ENCODE measurements at places on chromosomes 3 and 15.
A peak's percentile ranks its signal among the peaks of the same experiment; 100 is the strongest.

DNA sequence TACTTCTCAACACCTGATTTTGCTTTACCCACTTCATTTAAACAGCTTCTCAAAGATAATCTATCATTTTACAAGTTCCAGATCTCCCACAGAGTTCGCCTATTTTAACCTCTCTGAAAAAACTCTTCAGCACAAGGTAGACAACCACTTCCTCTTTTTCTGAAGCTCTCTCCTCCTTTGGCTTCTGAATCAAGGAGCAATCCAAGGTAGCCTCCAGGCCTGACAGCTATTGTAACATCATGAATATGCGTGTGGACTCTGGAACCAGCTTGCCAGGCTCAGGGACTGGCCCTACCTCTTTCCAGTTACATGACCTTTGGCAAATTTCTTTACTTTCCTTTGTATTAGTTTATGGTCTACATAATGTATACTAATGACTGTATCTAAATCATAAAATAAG is 405.9 kb upstream of the ZNF385D start:
- DNase-seq = no peak

- no peak for DNase-seq
Measured at GRCh38 chr3:189458528-189458927, 172.7 kb upstream of the TP63 start.

DNA sequence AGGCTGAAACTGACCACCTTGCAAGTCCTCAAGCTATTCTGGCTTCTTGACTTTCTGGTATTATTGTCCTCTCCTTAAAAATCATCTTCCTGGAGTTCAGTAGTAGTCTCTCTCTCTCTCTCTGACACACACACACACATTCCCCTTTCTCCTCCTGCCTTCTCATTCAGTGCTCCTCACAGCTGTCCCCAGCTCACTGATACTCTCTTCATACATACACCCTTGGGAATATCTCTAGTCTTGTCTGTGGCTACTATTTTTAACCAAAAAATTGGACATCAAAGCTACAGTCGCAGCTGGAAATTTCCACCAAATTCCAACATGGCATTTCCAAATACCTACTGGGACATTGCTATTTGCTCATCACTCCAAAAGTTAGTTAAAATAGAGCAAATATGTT is 178.9 kb downstream of the ECT2 start:
- DNase-seq = no peak

- DNase-seq = no peak
Measured at GRCh38 chr15:41993472-41994170, 21.3 kb upstream of the EHD4 start.

- no peak for DNase-seq
Measured at GRCh38 chr15:58460872-58461271, 29.1 kb downstream of the LIPC start.

DNA sequence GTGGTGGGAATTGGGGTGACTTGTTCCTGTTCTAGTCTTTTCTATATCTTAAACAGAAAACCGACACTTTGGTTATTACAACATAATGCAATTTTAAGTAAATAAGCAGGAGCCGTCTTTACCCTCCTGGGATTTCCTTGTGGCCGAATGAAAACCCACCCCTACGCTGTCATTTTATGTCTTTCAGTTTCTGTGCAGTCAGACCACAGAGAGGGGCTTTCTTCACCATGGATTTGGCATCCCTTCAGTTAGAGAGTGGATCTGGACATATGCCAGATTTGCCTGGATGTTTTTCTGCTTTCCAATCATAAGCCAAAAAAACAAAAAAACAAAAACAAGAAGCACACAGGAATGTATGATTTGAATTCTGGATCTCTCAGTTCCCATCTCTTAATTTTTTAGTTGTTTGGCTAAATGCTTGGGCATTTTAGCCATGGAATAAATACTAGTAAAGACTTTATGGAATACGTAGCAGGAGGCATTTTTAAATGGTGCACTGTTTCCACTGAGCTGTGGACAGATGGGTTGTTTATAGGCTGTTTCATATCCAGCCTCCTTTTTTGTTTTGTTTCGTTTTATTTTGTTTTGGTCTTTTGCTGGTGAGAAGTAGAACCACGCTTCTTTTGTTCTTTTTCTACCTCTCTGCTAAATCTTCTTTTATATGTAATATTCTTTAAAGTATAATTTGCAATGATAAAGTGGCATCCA is 272.9 kb downstream of the FEZF2 start:
- no peak for DNase-seq

GRCh38 chr3:65713016-65713415 is 325.7 kb downstream of the MAGI1 start:
- DNase-seq = no peak

- no peak for DNase-seq
Measured at GRCh38 chr3:79477242-79477641, 290.6 kb downstream of the ROBO1 start.

DNA sequence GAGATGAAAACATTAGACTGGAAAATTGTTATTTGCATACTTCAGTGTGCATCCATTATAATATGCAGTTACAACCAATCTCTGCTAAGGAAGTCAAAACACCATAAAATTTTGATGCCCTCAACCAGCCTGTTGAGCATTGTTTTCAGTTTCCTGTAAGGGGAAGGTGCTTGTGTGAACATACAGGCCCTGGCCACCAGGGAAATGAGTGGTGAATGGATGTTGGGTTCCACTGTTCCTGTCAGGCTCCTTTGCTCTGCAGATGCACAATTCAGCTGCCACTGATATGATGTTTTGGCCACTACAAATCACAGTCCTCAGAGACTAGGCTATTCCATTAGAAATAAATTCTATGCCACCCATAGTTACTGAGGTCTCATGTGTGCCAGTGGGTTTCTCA is 184.6 kb downstream of the SYNPR start:
- no peak for DNase-seq

DNA sequence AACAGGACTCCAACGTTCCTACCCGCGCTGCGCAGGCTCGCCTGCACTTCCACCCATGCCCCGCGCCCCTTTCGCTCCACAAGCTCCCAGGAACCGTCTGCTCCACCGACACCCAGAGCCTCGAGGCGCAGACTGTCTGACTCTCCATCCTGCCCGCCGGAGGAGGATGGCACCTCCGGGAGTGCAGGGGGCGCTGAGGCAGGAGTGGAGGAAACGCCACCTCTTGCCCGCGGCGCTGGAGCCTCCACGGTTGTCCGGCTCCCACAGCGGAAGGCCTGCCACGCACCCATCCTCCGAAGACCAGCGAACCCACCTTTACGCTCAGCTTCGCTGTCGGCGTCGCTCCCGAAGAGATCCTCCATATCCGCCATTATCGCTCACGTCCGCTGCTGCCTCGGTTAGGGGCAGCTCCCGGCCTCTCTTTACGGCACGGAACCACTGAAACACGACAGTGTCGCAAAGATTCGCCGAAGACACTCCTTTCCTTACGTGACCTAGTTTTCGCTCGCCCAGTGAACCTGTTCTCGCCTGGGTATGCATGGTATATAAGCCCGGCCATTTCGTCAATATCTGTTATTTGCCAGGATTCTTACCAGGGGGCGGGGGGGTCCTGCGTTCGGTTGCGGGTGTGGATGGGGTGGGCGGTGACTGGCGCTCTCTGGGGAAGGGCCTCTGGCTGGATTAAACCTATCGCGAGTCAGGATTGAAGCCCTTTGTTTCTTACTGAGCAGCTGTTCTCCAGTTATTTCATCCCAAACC is at the start of gene LEO1:
TSS of gene LEO1 (minus strand) at position 404 of the 759 bp plus-strand sequence. CDS start at position 371, 33 bp downstream.
- DNase-seq = peak; percentile 83

DNA sequence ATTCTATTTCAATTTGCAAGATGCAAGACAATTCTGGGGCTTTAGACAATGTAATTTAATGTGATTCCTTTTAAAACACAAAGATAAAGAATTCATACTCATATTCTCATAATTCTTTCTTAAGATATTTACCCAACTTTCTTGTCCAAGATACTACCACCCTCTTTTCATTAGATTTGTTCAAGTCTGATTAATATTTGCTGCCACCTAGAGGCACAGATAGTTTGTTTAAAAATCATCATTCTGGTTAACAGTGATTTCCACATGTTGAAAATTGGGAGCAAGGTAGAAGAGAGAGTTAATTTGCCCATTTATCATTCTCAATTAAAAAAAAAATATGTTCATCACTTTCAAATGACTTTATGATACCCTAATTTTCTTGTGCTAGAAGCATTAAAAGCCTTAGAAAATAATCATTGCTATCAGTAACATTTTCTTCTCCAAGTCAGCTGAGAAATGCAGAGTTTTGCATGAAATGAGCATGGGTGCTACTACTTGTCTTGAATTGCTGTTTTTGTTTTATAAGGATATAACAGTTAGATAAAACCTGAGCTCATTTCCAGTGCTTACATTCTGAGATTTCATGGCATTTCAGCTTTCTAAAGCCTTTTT is 11.6 kb downstream of the TAMM41 start:
- DNase-seq = no peak

GRCh38 chr15:87671289-87671688 is 585.2 kb downstream of the NTRK3 start:
- DNase-seq = no peak

DNA sequence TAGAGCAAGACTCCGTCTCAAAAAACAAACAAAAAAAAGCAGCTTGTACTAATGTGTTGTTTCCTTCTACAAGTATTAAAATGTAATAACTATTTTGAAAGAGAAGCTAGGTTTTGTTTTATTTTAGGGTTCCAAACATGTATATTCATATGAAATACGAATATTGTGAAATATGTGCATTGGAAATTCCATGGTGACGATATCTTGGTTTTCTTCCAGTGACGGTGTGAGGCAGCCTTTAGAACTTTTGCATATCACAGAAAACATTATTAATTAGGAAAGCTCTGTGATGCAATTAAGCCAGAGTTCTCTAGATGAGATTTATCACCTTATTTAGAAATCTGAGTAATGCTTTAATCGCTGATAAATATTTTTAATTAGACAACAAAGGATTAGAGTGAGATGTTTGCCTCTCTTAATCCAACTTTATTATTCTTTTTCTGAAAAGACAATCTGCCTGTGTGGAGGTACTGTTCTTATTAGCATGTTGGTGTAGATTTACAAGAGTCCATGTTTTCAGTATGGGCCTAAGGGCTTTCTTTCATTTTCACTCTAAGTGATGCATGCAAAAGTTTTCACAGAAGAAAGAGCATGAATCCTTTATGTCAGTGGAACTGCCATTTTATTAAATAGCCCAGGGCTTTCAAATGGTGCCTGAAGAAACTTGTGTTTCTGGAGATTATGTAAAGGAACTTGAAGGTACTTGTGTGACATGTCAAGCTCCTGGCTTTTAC is 37.7 kb upstream of the SAMMSON start:
- no peak for DNase-seq

DNA sequence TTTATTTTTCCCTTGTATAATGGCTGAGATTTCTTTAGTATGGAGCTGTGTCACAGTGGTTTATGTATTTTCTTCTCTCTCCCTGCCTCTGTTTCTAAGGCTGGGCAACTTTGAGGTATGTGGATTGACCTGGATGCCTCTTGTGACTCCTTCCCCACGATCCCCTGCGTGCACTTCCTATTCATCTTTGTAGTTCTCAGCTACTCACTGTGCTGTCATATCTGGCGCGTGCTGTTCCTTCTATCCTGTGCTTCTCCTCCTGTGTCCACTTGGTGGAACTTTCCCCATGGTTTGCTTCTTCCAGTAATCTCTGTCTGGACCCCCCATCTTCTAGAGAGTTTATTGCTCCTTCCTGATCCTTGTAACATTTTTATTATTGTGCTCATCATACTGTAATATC is 97.3 kb downstream of the AKAP13 start:
- DNase-seq = no peak

DNA sequence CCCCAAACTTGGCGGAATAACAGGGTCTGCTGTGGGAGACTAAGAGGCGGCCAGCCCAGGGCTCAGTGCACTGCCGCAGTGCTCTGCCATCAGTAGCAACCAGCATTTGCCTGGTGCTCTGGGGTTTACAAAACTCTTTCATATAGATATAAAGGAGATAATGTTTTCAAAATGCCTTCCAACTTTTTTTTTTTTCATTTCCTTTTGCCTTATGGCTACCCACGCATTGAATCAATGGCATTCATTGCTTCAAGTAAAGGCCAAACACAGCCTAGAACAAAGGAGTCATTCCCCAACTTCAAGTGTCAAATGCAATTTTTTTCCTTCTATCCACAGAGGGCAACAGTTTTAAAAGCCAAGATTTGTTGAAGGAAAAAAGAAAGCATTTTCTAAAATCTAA is 11.6 kb upstream of the SLC24A5 start:
- no peak for DNase-seq

GRCh38 chr3:187005827-187006481 is 75.6 kb downstream of the ST6GAL1 start:
- DNase-seq = peak; percentile 65

DNA sequence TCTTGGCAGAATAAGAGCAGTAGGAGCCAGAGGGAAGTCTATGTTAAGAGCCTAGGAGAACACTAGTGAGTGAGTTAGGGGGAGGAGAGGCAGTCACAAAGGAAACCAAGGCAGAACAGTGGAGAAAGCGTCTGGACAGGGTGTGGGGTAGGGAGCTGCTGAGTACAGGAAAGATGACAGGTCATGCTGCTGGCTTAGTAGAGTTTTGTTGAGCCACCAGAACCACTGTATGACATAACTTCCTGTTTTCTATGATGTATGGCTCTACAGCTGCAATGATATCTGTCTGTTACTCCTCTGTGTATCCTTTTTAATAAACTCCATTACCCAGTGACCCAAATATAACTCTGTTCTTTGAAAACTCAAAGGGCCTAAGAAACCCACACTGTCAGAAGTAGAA is 10.6 kb upstream of the STT3B start:
- DNase-seq = no peak

DNA sequence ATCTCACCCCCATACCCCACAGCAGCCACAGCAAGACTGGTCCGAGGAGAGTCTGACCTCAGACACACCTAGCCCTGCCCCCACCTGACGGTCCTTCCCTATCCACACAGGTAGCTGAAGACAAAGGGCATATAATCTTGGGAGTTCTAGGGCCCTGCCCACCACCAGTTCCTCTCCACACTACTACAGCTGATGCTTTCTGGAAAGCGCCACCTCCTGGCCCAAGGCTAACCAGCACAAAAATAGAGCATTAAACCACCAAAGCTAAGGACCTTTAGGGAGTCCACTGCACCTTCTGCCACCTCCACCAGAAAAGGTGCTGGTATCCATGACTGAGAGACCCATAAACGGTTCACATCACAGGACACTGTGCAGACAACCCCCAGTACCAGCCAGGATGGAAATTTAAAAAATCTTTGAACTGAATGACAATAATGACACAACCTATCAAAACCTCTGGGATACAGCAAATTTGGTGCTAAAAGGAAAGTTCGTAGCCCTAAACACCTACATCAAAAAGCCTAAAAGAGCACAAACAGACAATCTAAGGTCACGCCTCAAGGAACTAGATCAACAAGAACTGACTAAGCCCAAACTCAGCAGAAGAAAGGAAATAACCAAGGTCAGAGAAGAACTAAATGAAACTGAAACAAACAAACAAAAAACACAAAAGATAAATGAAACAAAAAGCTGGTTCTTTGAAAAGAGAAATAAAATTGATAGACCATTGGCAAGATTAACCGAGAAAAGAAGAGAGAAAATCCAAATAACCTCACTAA is 122.1 kb upstream of the TPRG1 start:
- DNase-seq = no peak

- no peak for DNase-seq
Measured at GRCh38 chr3:114939920-114940319, 207.2 kb downstream of the ZBTB20 start.
